Heart right ventricle (tissue), 16 donors: ENCODE measurements at places on chromosomes 2 and 18. TPM values are rescaled to one million over a fixed set of nuclear protein-coding genes. Genes with fewer than 3 reads are reported as not detected.

Gene NAT8
- total RNA-seq = not detected

Gene FBXO15
- total RNA-seq = not detected

Gene REG3G
- total RNA-seq = not detected

Gene TXNDC2
- not detected for total RNA-seq

Gene VSNL1
- total RNA-seq = 21.2 TPM

Gene ASB18
- 15.2 TPM for total RNA-seq

Gene LOXL3
- 2.2 TPM for total RNA-seq

Gene TPO
- 5.1 TPM for total RNA-seq

GRCh38 chr2:2362181-2362580 lies 31.1 kb upstream of the MYT1L start:
- H3K4me1 ChIP-seq = no peaks in the 10 kb centered on the region
- no peaks in the 10 kb centered on the region for H3K27me3 ChIP-seq
- H3K4me3 ChIP-seq = no peak overlapping the region
- no peak overlapping the region for H3K27ac ChIP-seq
- no peak for DNase-seq
- H3K36me3 ChIP-seq = no peaks in the 10 kb centered on the region

DNA sequence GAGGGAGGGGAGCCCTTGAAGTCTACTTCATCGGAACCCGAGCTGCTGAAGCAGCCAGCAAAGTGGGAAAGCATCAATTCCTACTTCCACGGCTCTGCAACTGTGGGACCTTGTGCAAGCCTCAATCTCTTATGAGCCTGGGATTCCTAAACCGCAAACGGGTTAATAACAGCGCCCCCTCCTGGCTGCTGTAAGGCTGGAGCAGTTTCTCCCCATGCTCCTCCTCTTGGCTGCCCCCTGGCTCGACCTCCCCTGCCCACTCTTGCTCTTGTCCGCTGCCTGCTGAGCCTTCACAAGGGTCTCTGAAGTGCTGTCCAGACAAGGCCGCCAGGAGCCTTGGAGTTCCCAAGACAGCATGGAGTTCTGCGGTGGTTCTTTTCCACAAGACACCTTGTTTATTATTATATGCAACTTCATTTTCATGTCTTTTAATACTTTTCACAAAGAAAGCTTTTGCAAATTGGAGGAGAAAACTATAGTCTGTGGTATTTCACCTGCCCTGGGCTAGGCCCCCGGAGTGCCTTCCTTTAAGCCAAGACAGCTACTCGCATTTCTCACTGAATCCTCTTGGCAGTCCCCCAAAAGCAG lies 157.2 kb downstream of the DDX1 start:
- no peak overlapping the region for H3K27ac ChIP-seq
- no peaks in the 10 kb centered on the region for H3K27me3 ChIP-seq
- H3K4me3 ChIP-seq = no peak overlapping the region
- DNase-seq = no peak

DNA sequence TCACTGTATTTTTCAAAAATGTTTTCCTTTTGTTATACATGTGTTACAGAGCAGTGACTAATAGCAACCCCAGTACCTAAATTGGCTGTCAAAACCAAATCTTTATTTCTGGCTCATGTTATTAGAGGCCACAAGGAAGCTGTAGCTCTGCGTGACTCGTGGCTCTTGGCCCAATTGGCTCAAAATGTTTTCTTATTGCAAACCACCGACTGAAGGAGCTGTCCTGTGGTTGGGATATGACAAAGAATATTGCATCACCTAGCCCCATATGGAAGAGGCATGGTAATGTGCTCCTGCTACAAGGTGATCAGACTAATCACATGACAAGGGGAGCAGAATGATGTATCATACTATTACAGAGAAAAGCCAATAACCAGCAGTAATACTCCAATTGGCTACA lies 1058.5 kb downstream of the CBLN2 start:
- no peaks in the 10 kb centered on the region for H3K27me3 ChIP-seq
- no peak overlapping the region for H3K4me3 ChIP-seq
- H3K4me1 ChIP-seq = no peaks in the 10 kb centered on the region
- H3K27ac ChIP-seq = no peak overlapping the region

- no peak for DNase-seq
- H3K36me3 ChIP-seq = no peaks in the 10 kb centered on the region
- no peaks in the 10 kb centered on the region for H3K4me1 ChIP-seq
- no peak overlapping the region for H3K27ac ChIP-seq
- no peaks in the 10 kb centered on the region for H3K27me3 ChIP-seq
- no peak overlapping the region for H3K4me3 ChIP-seq
Measured at GRCh38 chr2:62627667-62628066, 77.8 kb upstream of the EHBP1 start.

- no peak overlapping the region for H3K4me3 ChIP-seq
- no peaks in the 10 kb centered on the region for H3K4me1 ChIP-seq
- no peak overlapping the region for H3K27ac ChIP-seq
- H3K27me3 ChIP-seq = no peaks in the 10 kb centered on the region
Measured at GRCh38 chr2:212686285-212686895, 147.8 kb upstream of the ERBB4 start.

GRCh38 chr2:3344897-3345296 lies 32.7 kb downstream of the EIPR1 start:
- H3K27me3 ChIP-seq = no peaks in the 10 kb centered on the region
- H3K36me3 ChIP-seq = no peaks in the 10 kb centered on the region
- H3K27ac ChIP-seq = no peak overlapping the region
- DNase-seq = no peak

DNA sequence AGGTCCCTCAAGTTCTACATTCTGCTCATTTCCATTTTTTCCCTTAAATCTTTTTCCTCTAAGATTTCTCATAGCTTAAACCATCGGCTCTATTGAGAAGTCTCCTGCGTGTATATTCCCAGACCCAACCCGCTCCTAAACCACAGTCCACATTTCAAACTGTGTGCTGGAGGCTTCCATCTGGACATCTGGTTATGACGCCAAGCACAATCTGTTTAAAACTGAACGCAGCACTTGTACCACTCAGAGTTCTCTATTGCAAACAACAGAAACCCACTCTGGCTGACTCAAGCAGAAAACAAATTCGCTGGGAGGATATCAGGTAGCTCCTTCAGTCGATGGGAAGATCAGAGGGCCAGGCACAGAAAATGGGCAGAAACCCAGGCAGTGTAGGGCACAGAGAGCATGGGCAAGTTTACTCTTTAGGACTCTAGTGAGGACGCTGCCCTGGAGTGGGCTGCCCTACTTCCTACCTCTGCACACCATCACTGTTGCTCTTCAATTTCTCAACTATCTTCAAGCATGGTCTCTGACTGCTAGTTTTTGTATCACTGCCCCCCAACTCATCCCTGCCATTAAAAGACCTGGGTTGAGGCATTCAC lies 5.6 kb upstream of the EML4 start:
- DNase-seq = no peak
- no peaks in the 10 kb centered on the region for H3K36me3 ChIP-seq
- no peak overlapping the region for H3K27ac ChIP-seq
- no peaks in the 10 kb centered on the region for H3K4me1 ChIP-seq

GRCh38 chr2:224666951-224667553 lies 49.1 kb downstream of the CCDC195 start:
- no peak for DNase-seq
- no peak overlapping the region for H3K4me3 ChIP-seq
- no peaks in the 10 kb centered on the region for H3K36me3 ChIP-seq
- no peak overlapping the region for H3K27ac ChIP-seq
- H3K27me3 ChIP-seq = no peaks in the 10 kb centered on the region

DNA sequence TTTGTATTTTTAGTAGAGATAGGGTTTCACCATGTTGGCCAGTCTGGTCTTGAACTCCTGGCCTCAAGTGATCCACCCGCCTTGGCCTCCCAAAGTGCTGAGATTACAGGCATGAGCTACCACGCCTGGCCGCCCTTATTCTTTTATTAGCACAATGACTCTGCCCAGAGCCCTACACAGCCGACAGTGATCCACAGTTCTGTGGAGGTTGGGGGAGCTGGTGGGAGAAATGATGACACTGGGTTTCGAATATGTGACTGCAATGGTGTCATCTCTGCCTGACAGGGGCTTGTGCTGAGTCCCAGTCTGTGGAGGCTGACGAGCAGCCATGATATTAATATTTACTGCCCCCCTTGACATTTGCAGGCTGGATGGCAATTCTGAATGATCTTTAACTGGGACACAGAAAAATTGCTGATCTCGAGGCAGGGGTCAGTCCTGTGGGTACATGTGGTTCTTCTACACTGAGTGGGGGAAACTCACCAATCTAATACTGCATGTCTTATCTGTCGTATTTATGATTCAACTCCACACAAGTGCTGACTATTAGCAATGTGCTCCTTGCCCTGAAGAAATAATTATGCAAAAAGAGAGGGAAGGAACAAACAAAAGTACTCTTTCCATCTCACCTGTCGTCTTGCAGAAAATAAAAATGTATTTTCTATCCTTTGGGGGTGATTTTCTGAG lies 6.3 kb upstream of the CTAGE1 start:
- H3K4me1 ChIP-seq = peaks cover 12% of the 10 kb centered on the region
- no peaks in the 10 kb centered on the region for H3K27me3 ChIP-seq
- H3K36me3 ChIP-seq = no peaks in the 10 kb centered on the region
- H3K4me3 ChIP-seq = no peak overlapping the region

GRCh38 chr2:216536734-216537210 lies 38.1 kb downstream of the RPL37A start:
- peak; percentile 59 for DNase-seq
- H3K4me3 ChIP-seq = no peak overlapping the region
- no peaks in the 10 kb centered on the region for H3K36me3 ChIP-seq
- H3K4me1 ChIP-seq = peaks cover 47% of the 10 kb centered on the region
- H3K27me3 ChIP-seq = no peaks in the 10 kb centered on the region
- peak overlapping the region; percentile 82 for H3K27ac ChIP-seq

- peaks cover 15% of the 10 kb centered on the region for H3K4me1 ChIP-seq
- no peak overlapping the region for H3K4me3 ChIP-seq
Measured at GRCh38 chr2:45968946-45969584, 317.6 kb downstream of the PRKCE start.

DNA sequence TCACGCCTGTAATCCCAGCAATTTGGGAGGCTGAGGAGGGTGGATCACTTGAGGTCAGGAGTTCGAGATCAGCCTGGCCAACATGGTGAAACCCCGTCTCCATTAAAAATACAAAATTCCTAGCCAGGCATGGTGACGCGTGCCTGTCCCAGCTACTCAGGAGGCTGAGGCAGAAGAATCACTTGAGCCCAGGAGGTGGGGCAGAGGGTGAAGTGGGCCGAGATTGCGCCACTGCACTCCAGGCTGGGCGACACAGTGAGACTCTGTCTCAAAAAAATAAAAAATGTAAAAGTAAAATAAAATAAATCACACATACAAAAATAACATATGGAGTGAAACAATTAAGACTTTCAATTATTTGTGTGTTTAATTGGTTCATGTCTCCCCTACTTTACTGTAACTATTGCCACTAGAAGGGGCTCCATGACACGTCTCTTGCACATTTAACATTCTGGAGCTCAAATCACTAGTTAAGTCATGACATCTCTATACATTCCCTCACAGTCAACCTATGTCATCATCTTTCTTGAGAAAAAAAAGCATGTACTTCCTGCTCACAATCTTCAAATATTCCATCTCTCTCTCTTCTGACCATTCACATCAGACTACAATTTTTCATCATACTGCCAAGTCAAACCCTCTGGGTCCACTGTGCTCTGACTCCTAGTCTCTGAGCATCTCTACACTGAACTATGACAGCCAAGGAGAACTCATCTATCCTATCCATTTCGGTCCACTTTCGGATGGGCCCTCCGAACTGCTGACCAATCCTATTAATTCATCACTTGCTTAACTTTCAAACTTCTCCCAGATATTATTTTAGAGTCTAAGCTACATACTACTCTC lies 6.7 kb downstream of the GFPT1 start:
- no peak for DNase-seq
- H3K36me3 ChIP-seq = no peaks in the 10 kb centered on the region
- peaks cover 56% of the 10 kb centered on the region for H3K4me1 ChIP-seq
- no peak overlapping the region for H3K4me3 ChIP-seq
- no peaks in the 10 kb centered on the region for H3K27me3 ChIP-seq

DNA sequence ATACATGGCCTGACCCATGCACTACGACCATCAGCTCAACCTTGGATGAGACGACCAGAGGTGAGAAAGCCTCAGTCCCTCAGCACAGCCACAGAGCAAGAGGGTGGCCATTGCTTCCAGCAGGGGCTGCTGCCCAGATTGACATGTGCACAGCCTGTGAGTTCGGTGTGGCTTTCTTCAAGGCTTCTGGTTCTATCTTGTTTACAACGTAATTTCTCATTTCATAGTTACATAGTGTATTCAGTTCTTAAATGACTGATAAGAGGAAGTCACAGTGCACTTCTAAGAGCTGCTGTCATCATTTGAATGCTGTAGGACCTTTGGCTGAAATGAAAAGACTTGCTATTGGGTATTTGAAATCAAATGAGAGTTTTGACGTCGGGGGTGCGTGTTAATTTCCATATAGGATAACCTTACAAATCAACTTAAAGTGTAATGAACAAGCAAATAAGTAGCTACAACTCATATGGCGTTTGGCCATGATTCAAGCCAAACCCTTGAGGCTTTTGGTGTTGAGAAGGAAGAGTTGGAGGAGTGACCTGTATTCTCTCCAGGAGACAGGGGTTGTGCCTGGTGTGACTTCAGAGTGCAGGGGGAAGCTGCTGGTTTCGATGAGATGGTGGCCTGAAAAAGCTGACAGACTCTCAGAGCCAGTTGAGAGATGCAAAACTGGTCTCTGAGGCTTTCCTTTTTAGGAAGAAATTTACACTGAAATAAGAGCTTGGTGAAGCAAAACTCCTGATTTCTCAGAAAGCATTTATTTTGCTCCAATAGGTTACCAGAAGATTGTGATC lies 51.0 kb downstream of the TSHZ1 start:
- peaks cover 2% of the 10 kb centered on the region for H3K4me1 ChIP-seq
- no peak for DNase-seq
- no peak overlapping the region for H3K4me3 ChIP-seq

DNA sequence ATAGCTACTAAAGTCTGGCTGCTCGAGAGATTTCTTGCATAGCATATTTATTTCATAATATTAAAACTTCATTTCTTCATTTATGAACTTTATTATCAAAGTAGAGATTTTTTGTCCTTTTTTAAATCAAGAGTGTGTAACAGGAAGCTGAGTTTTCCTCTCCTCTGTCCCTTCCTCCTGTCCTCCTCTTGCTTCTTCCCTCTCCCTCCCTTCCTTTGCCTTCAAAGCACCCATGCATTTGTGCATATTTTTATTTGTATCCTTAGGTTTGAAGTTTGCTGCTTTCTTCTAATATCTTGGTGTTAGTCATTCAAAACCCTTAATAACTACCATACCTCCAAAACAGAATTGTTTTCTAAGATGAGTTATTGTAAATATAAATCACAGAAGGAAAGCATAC lies 174.6 kb downstream of the SNTG2 start:
- DNase-seq = no peak
- H3K4me3 ChIP-seq = no peak overlapping the region
- H3K27ac ChIP-seq = no peak overlapping the region
- no peaks in the 10 kb centered on the region for H3K27me3 ChIP-seq
- H3K36me3 ChIP-seq = no peaks in the 10 kb centered on the region

GRCh38 chr2:122251158-122251557 lies 495.7 kb downstream of the TSN start:
- H3K4me1 ChIP-seq = no peaks in the 10 kb centered on the region
- H3K27ac ChIP-seq = no peak overlapping the region
- no peak for DNase-seq
- H3K4me3 ChIP-seq = no peak overlapping the region

- peaks cover 11% of the 10 kb centered on the region for H3K4me1 ChIP-seq
- H3K4me3 ChIP-seq = no peak overlapping the region
- no peak for DNase-seq
- H3K27ac ChIP-seq = no peak overlapping the region
- H3K27me3 ChIP-seq = peaks cover 45% of the 10 kb centered on the region
- H3K36me3 ChIP-seq = no peaks in the 10 kb centered on the region
Measured at GRCh38 chr2:142128105-142128504, 2.7 kb downstream of the LRP1B start.
